ENCODE measurements at places on chromosomes 16 and 17.

GRCh38 chr16:29315916-29316517, 90.5 kb downstream of the NPIPB11 start:
- no peak for DNase-seq

GRCh38 chr16:15427648-15428239, 6.6 kb upstream of the BMERB1 start:
- DNase-seq, result no peak

GRCh38 chr17:72523491-72523890, 402.7 kb downstream of the SOX9 start:
- no peak for DNase-seq

GRCh38 chr16:69106491-69107315, 1.2 kb downstream of the HAS3 start:
- no peak for DNase-seq

DNA sequence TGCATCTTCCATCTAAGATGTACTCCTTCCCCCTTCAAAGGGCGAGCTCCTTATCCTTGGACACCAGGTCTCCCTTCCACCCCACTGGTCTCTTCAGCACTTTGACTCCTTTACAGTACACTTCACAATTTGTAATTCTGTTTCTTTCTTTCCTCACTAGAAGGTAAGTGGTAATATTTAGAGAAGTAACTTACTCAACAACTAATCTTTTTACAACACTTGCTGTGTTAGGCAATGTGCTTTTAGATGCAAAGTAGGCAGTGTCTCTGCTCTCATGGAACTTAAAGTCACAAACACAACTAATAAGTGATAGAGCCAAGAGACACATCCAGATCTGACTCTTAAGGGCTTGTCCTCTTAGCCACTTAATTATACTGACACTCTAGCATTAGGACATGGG, 6.4 kb downstream of the SIAH1 start:
- DNase-seq, result no peak

DNA sequence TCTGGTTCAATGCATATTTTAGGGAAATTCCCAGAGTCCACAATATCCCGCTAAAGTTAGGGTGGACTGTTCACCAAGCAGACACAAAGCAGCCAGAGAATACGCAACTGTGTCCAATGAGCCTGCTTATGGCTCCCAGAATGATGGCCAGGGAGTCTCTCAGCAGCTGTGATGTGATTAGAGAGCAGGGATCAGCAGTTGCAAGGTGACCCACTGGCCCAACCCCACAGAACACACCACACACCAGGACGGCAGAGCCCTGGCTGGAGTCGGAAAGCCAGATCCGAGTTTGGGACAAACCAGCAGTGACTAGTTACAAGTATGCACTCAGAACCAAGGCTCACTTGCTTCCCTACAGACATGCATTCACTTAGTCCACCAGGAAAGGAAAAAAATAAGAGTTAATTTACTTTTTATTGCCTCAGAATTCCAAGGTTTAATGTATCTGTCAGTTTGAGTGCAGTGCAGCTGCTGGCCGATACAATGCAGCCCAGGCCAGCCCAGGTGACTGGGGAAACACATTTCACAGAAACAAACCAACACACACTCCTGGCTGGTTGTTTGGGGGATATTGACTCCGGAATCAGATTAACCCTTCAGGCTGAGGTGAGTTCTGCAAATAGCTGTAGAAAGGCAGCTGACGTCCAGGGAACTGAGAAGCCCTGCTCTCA, 121.7 kb downstream of the HIC1 start:
- DNase-seq, result no peak
